ENCODE measurements at places on chromosomes 5 and 9.

DNA sequence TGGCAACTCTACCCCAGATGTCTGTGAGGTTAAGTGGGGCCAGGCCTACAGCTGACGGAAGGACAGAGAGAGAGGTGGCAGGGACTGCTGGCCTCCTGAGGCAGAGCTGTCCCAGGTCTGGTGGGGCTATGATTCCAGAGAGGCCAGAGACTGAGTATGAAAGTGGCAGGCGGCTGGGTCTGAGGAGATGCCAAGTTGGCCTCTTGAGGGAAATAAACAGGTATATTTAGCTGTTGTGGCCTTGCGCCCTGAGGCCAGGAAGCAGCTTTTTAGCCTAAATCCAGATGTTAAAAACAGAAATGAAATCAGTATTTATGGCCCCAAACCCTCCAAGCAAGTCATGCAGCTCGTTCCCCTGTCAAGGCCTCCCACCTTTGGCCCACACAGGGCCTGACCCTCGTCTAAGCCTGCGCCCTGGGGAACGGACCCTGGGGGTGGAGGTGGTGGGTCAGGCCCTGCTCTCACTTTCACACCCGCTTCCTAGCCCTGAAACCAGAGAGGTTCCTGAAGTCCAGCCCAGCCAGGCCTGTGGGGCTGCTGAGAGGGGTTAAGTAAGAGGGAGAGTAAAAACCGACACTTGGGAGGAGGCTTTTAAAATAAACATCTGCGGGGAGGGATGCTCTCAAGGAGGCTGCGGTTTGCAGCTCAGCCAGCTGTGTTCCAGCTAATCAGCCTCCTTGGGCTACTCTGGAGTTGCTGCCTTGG lies 18.7 kb downstream of the PCDHGC5 start:
- no peak for DNase-seq

DNA sequence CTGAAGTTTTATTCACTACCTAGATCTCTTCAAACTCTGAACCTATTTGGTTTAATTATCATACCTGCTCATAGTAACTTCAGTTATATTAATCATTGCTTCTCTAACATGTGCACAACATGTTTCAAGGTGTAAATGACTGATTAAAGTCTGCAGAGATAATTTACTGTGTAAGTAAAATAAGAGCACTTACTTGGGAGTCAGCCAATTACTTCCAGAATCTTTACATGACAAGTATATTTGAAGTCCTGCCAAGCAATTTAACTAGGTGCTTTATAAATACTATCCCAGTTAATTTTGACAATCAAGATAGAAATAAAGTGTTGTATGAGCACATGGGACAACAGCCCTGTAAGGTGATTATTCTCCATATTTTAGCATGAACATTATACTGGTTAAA lies 109.9 kb downstream of the RFX3 start:
- DNase-seq: no peak

DNA sequence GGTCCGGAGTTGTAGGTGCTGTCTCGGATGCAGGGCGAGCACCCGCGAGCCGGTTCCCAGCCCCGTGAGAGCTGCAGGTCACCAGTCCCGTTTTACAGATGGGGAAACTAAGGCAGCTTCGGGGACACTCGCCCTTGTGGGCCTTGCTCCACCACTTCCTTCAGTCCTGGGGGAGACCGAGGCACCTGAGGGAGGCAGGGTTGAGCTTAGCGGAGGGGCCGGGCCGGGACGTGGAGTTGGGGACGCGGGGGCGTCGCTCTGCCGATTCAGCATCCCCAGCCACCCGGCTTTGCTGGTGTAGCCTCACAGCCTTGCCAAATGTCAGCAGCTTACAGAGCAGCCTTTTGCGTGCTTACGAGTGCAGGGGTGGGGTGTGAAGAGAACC lies 530 bp downstream of the BBLN start:
- no peak for DNase-seq

- DNase-seq: no peak
These were observed 36.0 kb upstream of the BARHL1 start for GRCh38 chr9:132546148-132547051.

- no peak for DNase-seq
These were observed 169.2 kb upstream of the MVB12B start for GRCh38 chr9:126157423-126157822.

GRCh38 chr5:19728571-19728970 lies 259.4 kb downstream of the CDH18 start:
- DNase-seq: no peak

DNA sequence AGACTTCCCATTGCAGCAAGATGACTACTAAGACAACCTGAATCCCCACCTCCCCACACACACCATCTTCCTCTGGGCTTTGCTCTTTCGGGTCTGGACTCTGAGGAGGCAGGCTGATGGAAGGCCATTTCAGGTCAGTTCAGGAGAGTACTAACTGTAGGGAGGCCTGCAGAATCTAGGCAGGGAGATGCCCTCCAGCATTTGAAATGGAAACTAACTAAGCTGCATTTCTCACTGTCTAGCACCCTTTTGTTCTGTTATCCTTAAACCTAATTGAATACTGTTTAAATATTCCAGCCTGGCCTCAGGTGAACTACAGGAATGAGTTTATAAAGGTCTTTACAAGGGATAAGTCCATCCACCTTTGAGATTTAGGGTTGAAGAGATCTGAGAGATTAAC lies 4.9 kb upstream of the TBCA start:
- DNase-seq: no peak

DNA sequence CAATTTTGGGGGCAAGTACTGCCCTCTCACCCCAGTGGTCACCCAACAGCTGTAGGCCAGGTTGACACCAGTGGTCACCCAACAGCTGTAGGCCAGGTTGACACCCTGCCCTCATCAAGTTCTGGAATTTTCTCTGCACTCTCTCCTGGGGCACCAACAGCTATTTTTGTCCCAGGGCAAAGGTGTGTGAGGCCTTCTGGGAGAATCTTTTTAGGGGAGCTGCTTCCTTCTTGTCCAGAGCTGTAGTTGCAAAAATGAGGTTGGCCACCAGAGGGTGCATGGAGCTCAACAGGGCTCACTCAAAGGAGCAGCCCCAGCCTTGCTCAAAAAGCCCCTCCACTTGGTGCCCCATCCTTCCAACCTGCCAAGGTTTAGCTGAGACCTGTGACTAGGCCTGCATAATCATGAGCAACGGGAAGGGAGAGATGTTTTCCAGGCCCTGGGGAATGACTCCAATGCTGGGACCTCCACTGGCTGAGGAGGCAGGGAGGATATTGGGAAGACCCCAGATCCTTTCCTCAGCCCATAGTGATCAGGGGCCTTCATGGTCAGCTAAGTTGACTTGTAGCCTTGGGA lies 10.6 kb upstream of the P4HA2 start:
- peak; percentile 32 for DNase-seq

- no peak for DNase-seq
These were observed 55.2 kb upstream of the STK32A start for GRCh38 chr5:147179562-147180147.

DNA sequence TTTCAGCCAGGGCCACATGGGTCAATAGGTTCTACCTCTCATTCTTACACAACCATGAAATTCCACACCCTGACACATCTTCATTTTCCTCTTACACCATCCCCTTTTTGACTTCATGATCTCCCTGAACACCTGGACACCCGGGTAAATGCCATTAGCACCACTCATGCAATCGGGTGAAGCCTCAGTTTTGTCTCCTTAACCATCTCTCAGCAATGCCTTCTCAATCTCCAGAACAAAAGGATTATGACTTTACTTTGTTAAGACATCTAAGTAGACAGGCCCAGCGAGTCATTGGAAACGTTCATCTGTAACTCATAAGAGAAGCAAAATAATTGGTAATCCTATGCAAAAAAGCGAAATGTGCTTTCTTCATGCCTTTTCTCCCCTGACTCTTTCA lies 49.9 kb downstream of the ADAMTS12 start:
- DNase-seq: no peak

DNA sequence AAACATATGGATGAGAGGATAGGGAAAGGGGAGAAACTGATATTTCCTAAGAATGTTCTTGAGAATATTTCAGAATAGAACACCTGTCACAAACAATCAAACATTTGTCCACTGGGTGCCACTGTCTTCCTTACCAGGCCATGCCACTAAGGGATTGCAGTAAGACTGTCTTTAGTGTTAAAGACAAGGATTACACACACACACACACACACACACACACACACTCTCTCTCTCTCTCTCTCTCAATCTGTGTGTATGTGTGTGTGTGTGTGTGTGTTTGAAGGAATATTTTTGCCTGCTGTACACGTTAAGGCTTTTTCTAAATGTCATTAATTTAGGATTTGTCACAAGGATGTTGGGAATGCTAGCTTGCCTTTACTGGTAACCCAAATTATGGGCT lies 54.4 kb downstream of the CCDC192 start:
- DNase-seq: peak; percentile 59

GRCh38 chr5:129601576-129601975 lies 141.5 kb downstream of the ADAMTS19 start:
- no peak for DNase-seq

- no peak for DNase-seq
These were observed 200.2 kb downstream of the SPATA31D1 start for GRCh38 chr9:82188817-82189216.

- DNase-seq: no peak
These were observed 116.0 kb downstream of the UNC13B start for GRCh38 chr9:35277628-35278359.

- no peak for DNase-seq
These were observed 19.3 kb upstream of the GZMK start for GRCh38 chr5:55004729-55005128.

DNA sequence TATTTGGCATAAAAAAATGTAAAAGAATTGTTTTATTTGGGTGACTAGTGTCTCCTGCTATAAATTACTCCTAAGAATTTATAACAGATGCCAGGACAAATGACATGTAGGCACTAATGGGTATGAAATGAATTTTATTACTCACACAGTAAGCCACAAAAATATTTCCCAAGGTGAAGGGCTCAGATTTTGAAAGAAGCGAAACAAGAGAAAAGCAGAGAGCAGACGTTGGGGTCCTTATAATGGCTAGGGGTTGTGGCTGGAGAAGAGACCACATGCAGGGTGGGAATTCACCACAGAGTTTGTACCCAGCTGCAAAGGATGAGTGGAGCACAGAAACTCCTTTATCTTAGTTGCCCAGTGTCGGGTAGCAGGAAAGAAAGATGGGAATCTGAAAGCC lies 45.0 kb upstream of the PRR16 start:
- DNase-seq: no peak

GRCh38 chr9:130053109-130053503 lies 600 bp upstream of the GPR107 start:
- no peak for DNase-seq

GRCh38 chr5:82912462-82912861 lies 164.7 kb downstream of the TMEM167A start:
- no peak for DNase-seq

- no peak for DNase-seq
These were observed 4.6 kb downstream of the SMARCA2 start for GRCh38 chr9:2019723-2020122.

- no peak for DNase-seq
These were observed 8.7 kb downstream of the PHYKPL start for GRCh38 chr5:178223828-178224335.

DNA sequence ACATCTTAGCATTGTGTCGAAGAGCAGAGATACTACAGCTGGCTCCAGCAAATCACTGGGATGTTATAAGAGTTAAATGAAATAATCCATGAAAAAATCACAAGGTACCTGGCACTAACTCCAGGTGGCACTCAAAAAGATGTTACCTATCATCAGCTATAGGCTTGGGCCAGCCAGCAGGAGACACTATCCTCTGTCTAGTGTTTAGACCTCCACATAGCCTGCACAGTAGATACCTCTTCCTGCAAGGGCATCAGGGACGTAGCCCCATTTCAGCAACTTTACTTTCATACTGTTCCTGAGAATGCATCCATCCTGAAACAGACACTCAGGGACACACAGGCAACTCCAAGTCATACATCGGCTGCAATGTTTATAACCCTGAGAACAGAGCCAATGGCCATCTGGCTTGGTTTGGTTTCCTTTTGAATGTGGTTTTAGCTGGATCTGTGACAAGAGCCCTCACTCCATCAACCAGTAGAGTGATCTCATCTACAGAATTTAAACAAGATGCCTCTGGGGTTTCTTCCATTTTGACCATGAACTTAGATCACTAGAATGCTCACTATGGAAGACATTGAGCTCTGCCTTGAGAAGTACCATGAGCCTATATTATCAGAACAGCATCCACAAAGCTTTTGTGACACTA lies 69.9 kb downstream of the TLE1 start:
- no peak for DNase-seq

GRCh38 chr5:109836280-109836679 lies 146.6 kb downstream of the MAN2A1 start:
- DNase-seq: no peak

GRCh38 chr5:84343171-84343570 lies 41.5 kb downstream of the EDIL3 start:
- DNase-seq: no peak

DNA sequence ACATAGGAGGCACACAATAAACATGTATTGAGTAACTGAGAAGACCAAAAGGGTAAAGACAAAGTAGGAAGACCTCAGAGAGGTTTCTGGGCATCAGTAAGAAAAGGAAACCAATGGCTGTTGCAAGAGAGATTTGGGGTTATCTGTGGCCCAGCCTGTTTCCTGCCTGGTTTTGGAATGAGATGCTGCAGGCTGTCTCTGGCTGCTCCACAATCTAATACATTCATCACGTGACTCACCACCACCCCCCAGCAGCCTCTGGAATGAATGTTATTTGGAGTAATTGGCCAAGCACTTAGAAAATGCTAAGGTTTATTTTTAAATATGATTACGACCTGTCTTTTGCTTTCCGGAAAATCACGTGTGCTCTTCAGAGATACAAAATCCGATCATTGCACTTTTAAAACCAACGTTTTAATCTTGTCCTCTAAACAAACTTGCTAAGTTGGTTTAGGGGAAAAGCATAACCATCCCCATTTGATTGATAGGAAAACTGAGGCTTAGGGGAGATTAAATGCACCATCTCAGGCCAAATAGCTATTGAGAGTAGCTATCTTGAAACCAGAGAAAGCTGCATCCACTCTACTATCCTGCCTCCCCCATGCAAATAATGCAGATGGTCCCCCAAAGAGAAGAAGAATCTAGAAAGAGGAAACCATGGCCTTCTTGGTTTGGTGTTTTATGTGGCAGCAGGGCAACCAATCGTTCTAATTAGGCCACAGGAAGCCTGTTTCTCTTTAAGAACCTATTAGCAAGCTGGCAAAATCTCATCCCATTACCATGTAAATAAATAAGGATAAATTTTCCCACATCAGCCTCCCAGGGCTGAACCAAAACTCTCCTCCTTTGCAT lies 151.8 kb upstream of the ADRA1B start:
- DNase-seq: no peak

DNA sequence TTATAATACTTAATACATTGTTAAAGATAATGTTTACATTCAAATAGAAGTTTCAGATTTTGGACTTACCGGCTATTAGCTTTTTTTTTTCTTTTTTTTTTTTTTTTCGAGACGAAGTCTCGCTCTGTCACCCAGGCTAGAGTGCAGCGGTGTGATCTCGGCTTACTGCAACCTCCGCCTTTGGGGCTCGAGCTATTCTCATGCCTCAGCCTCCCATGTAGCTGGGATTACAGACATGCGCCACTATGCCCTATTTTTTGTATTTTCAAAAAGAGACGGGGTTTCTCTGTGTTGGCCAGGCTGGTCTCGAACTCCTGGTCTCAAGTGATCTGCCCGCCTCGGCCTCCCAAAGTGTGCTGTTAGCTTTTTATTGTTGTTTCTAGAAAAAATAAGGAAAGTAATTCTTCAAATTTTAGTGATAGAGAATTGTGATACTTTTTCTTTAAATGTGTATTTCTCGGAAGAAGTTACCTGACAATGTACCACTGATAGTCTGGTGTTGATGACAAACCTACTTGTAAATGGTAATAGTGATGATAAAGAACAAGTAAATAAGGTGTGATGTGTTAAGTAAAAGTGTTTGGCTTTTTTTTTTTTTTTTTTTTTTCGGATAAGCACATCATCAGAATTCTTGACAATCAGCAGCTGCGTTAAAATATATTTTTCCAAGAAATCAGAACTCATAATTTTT lies 2.7 kb downstream of the CDC42SE2 start:
- peak; percentile 36 for DNase-seq

Measured in T-helper 2 cell (primary cell).